ENCODE measurements at places on chromosomes 2 and 18.
A peak's percentile ranks its signal among the peaks of the same experiment; 100 is the strongest.

- no peak for DNase-seq
These were observed 1491.2 kb downstream of the LRP1B start for GRCh38 chr2:140639628-140640027.

DNA sequence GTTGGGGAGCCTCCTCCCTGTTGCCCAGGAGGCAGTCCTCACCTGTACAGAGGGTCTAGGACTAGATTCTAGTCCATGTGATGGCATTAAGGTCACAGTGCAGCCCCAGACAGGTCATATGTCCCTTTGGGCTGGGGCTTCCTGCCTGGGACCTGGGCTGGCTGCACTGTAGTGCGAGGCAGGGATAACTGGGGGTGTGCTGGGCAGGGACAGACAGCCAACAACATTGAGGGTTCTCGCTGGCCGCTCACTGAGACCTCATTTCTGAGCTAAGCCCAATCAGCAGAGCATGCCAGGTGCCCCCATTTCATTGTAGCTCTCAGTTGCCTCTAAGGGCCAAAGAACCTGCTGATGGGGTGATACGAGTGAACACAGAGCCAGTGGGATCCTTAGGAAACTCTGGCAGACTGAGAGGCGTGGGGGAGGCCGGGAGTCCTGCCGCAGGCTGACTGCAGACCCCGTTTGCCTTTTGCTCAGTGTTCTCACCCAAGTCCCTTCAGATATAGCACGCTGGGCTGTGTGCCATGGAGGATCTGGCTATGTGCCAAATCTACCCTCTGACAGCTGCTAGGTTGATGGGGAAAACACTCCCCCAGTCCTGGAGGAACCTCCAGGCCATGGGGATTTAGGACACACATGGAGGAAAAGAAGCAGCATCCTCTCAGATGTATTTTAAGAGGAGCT, 51.9 kb downstream of the DYSF start:
- DNase-seq = no peak

DNA sequence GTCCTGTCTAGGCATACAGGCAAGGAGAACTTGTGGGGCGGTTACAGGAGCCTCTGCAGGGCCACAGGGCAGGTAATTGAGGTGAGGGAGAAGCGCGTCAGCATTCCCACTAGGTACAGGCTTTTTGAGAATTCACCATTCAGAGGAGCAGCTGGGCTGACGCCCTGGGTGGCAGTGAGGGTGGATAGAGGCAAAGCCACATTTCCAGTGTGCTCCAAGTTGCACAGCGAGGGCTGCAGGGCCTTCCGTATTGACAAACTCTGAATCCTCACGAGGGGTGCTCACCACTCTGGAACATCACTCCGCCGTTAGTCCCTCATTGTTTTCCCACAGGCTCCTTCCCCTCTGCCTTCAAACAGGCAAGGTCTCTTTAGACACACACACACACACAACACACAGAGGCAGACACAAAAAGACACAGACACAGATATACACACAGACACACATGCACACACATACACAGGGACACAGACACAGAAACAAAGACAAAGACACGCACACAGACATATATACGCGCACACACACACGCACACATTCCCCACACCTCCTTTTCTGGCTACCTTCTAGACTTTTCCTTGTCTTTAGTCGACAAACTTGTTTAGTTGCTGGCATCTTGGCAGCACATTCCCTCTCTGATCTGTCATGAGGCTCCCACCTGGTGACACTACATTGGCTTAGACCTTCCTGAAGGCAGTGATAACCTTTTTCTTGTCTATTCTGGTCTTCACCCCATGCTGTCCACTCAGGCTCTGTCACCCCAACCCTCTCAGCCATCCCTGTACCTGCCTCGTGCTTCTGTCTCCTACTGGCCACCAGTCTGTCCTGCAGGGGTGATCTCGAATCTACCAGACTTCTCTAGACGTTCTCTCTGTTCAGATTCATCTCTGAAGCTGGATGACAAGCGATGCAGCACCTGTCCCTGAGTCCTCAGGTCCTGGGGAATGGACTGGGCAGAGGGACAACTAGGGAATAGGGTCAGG, 136.8 kb downstream of the ALPK2 start:
- DNase-seq = no peak

DNA sequence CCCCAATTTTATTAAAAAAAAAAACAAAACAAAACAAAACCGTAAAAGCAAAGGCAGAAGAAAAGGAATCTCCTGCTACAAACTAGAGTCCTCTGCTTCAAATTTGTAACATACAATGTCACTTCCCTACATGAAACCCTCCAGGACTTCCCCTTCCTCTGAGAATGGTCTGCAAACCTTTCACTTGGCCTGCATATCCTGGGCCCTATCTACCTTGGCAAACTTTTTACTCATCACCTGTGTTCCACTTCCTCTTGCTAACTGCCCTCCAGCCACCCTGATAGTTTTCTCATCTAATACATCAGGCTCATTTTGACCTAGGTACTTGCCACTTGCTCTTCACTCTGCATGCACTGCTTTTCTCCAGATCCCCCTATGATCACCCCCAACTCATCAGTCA, 255.5 kb downstream of the ETAA1 start:
- no peak for DNase-seq

GRCh38 chr2:46692316-46692715, 213.0 kb downstream of the TMEM247 start:
- no peak for DNase-seq

GRCh38 chr18:25446972-25447371, 95.0 kb upstream of the ZNF521 start:
- DNase-seq = no peak

DNA sequence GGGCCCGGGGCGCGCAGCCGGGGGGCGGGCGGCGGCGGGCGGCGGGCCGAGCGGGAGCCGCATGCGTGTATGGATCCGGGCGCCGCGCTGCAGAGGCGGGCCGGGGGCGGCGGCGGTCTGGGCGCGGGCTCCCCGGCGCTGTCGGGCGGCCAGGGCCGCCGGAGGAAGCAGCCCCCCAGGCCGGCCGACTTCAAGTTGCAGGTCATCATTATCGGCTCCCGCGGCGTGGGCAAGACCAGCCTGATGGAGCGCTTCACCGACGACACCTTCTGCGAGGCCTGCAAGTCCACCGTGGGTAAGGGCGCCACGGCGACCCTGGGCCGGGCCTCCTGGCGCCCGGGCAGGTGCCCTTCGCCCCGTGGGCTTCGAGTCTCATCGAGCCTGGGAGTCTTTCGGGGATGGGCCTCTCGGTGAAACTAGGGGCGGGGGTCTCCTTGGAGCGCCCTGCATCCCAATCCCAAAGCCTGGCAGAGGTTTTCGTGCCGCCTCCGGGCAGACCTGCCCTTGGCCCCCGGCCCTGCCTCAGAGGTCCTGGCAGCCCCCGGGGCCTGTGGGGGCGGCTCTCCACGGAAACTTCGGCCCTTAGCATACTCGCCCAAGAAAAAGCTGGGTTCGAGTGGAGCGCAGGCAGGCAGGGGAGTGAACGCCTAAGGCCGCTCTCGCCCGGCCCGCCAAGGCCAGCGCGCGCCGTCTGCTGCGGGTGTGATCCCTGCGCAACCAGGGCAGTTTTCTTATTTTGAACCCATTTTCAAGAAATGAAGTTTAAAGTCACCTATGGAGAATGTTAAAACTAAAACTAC, 622 bp downstream of the RAB12 start:
- DNase-seq = no peak

DNA sequence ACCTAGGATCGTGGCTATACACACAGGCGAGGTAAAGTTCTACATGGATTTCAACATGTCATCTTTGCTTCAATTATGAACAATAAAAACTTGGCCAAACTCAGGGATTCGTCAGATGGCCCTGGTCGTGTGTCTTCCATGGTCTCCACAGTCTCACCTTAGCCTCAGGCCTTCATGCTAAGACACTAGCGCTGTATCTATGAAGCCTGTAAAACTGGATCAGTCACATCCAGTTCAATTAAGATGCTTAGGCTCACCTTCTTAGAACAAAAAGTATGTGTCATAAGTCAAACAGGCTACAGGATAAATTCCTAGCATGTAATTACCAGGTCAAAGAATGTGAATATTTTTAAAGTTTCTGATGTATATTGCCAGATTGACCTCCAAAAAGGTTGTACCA, 113.7 kb upstream of the NRP2 start:
- no peak for DNase-seq

DNA sequence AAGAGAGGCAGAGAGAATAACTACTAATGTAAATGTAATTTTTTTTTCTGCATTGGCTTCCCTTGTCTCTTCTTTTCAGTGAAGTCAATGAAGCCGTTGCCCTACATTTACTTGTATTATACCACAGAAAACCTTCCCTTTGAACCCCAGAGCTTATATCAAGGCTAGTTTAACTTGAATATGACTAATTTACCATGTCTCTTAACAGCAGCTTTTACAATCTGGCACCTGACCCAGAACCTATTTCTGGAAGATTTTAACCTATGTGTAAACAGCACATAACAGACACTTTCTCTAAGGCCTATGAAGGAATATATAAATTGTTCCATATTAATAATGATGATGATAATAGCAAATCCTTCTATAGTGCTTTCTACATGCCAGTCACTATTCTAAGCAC, 580.5 kb upstream of the NXPH2 start:
- DNase-seq = no peak

GRCh38 chr2:38497670-38498037, 105.1 kb downstream of the HNRNPLL start:
- DNase-seq = no peak

GRCh38 chr2:238513346-238513745, 86.6 kb downstream of the ASB1 start:
- no peak for DNase-seq

DNA sequence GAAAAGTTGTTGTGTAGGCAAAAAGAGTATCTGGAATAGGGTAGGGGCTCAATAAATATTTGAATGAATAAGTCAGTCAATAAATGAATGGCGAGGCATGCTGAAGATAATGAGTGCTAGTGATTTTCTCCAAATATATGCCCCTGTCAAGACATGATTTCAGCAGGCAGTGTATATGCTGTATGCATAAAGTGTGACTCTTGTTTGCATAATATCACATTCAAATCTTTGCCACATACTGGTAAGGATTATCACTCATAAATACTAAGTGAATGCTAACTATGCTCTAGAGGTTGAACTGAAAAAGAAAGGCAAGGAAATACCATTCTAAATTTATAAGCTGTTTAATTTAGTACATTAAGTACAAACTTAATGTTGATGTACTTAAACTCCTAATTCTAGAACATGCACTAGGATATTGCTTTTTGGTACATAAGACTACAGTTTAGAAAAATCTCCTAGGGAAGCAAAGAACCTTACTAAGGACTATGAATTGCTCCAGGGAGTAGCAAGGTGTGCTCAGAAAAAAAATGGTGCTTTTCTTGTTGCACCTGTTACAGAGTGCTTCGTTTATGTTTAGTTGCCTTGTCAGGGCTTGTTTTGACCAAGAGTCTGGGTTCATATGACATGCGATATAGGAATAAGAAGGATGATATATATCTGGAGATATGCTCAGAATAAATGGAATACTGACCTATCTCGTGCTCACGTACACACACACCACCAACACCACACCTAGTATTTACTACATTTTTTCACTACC, 224.0 kb upstream of the TANK start:
- no peak for DNase-seq

- no peak for DNase-seq
These were observed 117.9 kb downstream of the NRP2 start for GRCh38 chr2:205800224-205800623.

DNA sequence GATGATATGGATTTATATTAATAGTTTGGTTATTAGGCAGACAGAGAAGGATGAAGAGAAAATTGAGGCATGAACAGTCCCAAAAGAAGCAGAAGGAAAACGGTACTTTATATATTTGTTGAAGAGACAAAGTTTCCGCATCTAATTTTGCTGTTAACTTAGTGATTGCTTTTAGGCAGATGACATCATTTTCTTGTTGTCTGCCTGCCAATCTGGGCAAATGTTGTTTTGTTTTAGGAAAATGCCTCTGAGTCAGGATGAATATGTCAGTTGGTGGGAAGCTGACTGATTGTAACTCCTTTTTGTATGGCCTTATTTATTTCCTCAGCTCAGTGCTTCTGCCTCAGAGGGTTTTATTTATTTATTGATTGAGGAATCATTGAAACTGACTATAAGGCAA, 52.5 kb upstream of the CAVIN2 start:
- DNase-seq = no peak

- no peak for DNase-seq
These were observed 94.6 kb downstream of the LDLRAD4 start for GRCh38 chr18:13313006-13313686.

DNA sequence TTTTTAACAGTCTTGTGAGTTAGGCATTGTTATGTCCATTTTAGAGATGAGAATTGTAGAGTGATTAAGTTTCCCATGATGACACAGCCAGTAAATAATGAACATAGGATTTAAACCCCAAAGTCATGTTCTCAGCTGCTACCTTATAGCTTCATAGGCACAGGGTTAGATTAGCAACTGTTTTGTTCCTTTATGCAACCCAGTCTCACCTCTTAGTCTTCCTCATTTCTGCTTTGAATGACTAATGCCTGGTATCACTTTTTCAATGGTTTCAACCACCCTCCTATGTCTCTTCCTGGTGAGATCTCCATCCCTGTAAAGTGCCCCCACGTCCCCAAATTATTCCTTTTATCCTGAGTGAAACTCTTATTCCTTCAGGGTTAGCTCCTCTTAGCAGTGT, 44.3 kb downstream of the MFSD6 start:
- no peak for DNase-seq

- no peak for DNase-seq
These were observed 56.2 kb upstream of the AMMECR1L start for GRCh38 chr2:127942002-127942401.

DNA sequence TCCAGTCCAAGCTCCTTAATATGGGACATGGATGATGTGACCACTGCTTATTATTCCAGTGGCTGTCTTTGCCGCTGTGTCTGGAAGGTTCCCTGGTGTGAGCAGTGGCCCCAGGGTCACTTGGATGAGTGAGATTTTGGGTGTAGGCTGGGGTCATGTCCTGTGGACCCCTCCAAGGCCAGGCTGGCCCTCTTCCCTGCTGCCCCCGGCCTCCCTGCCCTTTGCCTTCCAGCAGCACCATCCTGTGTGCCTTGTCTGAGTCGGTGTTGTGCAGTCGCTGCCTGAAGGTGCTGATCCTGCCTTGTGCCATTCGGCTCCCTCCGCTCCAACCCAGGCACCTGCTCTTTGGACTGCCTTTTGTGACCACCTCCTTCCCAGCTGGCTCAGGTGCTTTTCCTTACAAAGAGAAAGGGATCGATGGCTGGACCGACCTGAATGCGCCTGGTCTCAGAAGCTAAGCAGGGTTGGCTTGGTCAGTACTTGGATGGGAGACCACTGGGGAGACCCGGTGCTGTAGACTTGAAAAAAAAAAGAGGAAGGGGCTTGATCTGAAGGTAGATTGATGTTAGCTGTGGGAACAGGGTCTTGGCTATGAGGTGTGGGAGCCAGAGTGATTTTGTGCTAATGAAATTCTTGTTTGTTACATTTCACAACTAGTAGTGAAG, 16.7 kb upstream of the GREB1 start:
- no peak for DNase-seq

- peak; percentile 23 for DNase-seq
These were observed 533 bp downstream of the HPCAL1 start for GRCh38 chr2:10303181-10303693.

GRCh38 chr18:11851146-11851805, at the start of gene CHMP1B:
Gene CHMP1B (plus strand): TSS chr18:11851413. CDS start chr18:11851512, 99 bp downstream.
- peak; percentile 92 for DNase-seq

GRCh38 chr2:38728694-38729093, 22.5 kb downstream of the SRSF7 start:
- no peak for DNase-seq

GRCh38 chr2:64540615-64541014, 16.5 kb downstream of the AFTPH start:
- DNase-seq = no peak
